ENCODE measurements at places on chromosomes 2 and 18.

GRCh38 chr2:15560140-15560987 lies 770 bp downstream of the NBAS start:
- peak; percentile 33 for DNase-seq

- no peak for DNase-seq
These were observed 40.2 kb downstream of the TMEM182 start for GRCh38 chr2:102801858-102802699.

- DNase-seq, result no peak
These were observed 154.0 kb downstream of the AGAP1 start for GRCh38 chr2:235647877-235648276.

DNA sequence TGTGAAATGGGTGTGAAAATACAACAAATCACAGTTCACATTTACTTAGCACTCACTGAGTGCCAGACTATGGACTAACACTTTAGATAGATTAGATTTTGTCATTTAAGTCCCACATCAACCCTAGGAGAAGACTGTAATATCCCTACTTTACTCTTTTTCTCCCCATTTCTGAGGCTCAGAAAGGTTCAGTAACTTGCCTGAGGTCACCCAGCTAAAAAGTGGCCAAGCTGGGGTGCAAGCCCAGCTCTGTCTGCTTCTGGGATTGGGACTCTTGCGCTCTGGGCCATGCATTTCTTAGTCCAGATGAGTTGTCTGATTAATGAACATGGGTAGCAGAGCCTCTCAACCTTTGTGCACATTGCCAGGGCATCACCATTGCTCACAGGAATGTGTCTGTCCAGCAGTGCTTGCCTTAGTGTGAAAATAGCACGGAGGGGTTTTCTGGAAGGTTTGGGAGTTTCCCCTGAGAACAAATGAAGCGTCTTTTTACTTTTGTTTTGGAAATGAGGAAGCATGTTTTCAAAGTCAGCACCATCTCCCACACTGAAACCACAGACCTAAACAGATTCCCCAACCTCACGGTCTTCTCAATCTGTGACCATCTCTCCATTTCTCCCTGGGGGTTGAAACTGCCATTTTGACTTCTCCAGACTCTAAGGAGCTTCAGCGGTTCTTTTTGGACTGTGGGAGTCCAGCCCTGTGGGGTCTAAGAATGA lies 31.9 kb downstream of the NRP2 start:
- no peak for DNase-seq

DNA sequence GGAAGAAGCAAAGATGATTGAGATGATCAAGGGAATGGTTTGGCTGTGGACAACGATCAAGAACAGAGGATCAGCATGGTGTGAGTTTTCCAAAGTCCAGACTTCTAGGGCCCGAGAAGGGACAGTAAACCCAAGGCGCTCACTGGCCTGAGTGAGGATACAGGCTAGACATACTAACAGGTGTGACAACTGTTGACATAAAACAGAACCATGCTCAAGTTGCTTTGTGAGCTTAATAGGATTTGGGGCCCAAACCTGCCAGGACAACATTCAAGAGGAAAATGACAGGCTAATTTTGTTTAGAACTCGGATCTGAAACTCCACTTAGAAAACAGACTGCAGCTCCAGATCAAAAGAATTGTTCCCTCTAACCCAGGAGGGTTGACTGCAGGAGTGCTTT lies 68.1 kb upstream of the ACKR3 start:
- DNase-seq, result no peak

- peak; percentile 72 for DNase-seq
These were observed 3.8 kb downstream of the EVX2 start for GRCh38 chr2:176079831-176080539.

GRCh38 chr2:109253217-109253616 lies 124.2 kb downstream of the SH3RF3 start:
- DNase-seq, result no peak

GRCh38 chr18:3340682-3341097 lies 78.8 kb downstream of the MYL12B start:
- DNase-seq, result no peak

GRCh38 chr2:239002954-239003623 lies 155.2 kb downstream of the TWIST2 start:
- DNase-seq, result no peak

DNA sequence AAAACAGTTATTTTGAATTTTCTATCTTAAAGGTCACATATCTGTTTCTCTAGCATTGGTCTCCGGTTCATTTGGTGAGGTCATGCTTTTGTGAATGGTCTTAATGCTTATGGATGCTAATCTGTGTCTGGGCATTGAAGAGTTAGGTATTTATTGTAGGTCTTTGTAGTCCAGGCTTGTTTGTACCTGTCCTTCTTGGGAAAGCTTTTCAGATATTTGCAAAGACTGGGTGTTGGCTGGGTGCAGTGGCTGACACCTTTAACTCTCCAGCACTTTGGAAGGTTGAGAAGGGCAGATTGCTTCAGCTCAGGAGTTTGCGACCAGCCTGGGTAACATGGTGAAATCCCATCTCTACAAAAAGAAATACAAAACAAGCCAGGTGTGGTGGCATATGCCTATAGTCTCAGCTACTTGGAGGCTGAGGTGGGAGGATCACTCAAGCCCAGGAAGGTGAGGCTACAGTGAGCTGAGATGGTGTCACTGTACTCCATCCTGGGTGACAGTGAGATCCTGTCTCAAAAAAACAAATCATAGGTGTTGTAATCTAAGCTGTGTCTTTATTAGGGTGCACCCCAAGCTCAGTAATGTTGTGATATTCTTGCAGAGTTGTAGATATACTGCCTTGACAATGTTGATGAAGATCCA lies 82.3 kb downstream of the FAM117B start:
- no peak for DNase-seq

DNA sequence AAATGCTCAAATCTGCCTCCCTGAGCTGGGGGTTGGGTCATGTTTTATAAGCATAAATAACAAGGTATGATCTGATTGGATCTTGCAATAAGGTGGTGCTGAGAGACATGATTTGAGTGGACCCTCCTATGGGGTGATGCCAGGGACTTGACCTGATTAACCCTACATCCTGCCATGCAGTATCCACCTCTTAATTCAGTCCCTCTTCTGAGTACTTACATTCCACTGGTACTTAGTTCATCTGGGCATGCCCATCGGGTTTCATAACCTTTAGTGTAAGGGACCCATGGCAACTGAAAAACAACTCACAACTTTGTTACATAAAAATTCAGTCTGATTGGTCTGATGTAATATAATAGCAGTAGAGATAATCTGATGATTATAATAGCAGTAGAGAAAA lies 397.9 kb upstream of the HNMT start:
- DNase-seq, result no peak

DNA sequence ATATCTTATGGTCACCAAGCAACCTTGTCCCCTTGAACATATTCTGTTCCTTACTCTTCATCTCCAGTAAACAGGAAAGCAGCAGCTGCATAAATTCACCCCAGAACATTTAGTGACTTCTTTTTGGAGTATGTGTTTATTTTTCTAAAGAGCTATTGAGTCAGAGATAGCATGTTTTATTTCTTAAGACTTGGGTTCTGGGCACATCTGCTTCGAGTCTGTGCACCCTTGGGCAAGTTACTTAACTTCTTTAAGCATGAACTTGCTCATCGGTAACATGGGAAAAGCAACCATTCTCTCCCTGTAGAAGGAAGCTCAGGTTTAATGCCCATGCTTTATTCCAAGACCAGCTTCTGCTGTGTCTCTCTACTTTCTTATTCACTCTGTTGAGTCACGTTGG lies 309.3 kb upstream of the MEX3C start:
- DNase-seq, result no peak

DNA sequence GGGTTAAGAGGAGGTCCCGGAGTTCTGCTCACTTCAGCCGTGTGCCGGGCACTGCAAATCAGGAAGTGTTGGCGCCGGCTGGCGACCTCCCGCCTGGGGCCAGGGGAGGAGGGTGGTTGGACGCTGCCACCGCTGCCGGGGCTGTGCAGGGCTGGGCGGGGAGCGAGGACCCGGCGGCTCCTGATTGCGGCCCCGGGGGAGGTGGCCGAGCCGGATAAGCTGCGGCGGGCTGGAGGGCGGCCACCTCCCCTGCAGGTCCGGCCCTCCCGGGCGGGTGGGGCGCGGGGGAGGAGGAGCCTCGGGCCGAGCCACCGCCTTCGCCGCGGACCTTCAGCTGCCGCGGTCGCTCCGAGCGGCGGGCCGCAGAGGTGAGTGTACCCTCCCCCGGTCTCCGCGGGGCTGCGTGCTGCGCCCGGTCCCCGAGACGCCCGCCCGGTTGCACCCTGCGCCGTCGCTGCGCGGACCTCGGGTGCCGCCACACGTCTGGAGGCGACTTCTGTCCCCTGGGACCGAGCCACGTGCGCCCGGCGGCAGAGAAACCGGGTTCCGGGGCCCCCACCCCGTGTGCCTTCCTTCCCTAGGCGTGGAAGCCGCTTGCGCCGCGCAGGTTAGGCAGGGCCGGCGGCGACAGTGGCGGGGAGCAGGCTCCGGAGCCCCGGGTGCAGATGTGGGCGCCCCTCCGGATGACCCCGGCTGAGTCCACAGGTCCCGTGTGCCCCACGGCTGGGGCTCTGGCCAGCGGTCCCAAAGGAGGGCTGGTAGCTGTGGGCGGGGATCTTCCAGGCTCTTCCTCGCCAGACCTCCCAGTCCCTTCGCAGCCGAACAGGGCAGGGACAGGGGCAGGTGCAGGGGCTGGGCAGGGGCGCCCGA lies at the start of gene STEAP3:
Gene STEAP3, plus strand, starts transcription at position 314 of the 870 bp plus-strand sequence. CDS start 7,179 bp downstream, outside the sequence.
- DNase-seq, result peak; percentile 73

DNA sequence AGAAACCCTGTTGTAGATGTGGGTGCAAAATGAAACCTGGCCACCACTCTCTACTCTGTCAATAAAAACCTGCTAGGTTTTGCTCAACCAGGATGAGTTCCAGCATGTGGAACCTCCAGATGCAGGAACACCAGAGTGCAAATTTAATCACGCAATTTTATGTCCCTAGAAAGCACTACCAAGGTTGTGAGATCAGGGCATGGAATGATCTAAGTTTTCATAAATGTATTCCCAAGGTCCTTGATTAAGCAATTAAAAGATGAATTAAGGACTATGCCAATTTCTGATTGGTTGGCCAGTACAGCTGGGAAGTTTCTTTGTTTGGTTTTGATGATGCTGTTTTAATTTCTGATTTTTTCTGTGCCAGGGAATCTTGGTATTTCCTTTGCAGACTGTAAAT lies 179.2 kb downstream of the KCNS3 start:
- no peak for DNase-seq

DNA sequence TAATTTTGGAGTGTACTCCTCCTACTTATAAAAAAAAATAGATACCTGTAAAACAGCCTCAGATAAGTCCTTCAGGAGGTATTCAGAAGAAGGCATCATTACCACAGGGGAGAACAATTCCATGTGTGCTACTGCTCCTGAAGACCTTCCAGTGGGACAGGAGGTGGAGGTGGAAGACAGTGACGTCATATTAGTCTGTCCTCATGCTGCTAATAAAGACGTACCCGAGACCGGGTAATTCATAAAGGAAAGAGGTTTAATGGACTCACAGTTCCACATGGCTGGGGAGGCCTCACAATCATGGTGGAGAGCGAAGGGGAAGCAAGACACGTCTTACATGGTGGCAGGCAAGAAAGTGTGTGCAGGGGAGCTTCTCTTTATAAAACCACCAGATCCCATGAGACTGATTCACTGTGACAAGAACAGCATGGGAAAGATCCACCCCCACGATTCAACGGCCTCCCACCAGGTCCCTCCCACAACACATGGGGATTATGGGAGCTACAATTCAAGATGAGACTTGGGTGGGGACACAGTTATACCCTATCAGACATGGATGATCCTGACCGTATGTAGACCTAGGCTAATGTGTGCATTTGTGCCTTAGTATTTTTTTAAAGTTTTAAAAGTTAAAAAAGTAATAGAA lies 98.4 kb downstream of the NDUFA10 start:
- no peak for DNase-seq

DNA sequence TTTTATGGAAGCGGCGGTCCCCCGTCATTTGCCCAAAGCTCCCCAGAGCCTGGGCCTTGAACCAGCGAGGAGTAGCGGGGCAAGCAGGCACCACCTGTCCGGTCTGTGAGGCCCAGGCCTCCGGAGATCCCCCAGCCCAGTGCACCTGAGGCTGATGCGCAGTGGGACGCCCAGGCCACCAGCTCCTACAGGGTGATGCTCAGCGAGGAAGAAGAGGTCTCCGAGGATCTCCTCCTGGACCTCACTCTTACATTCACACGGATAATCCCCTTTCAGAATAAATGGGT lies 220.2 kb downstream of the NDUFA10 start:
- no peak for DNase-seq

GRCh38 chr2:6667326-6667725 lies 198.4 kb downstream of the CMPK2 start:
- DNase-seq, result no peak

DNA sequence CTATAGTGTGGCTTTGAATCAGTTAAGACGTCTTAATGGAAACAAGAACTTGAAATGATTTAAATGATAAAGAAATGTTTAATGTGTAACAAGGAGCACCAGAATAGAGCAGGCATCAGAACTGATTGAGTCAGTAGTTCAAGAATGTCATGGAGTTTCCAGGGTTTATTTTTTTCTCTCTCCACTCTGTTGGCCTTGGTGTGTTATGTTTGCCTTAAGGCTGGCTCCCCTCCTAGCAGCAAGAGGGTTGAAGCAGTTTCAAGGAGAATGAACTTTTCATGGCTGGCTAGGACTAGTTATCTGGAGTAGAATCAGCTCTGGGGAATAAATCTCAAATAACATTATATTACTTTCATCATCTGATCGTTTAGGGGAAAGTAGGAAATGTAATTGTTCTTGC lies 13.4 kb upstream of the GLS start:
- no peak for DNase-seq

DNA sequence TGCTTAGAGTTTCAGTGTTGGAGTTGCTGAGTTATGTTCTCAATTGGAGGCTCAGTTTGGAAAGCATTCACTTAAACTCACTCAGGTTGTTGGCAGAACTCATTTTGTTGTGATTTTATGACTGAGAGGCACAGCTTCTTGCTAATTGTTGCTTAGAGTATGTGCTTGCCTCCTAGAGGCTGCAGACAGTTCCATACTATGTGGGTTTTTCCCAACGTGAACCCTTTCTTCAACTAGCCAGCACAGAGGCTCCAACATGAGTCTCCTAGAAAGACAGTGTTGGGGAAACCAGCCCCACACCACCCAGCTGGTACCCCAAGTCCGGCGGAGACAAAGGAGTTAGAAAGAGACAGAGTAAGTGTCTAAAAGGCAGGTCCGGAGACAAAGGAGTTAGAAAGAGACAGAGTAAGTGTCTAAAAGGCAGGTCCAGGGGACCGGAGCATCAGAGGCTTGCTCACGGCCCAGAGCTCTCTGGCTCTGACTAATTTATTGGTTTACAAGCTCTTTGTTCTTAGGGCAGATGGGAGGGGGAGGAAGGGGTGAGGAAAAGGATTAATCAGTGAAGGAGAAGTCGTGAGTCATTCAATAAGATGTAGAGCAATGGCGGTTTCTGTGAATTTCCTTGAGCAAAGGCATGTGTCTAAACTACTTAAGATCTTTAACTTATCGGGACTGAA lies 999.7 kb upstream of the LRRTM1 start:
- no peak for DNase-seq

GRCh38 chr18:61731693-61732376 lies 161.0 kb downstream of the RNF152 start:
- DNase-seq, result no peak

GRCh38 chr2:237134321-237135230 lies 48.9 kb downstream of the COPS8 start:
- no peak for DNase-seq
